ENCODE measurements at places on chromosomes 6 and 20.

DNA sequence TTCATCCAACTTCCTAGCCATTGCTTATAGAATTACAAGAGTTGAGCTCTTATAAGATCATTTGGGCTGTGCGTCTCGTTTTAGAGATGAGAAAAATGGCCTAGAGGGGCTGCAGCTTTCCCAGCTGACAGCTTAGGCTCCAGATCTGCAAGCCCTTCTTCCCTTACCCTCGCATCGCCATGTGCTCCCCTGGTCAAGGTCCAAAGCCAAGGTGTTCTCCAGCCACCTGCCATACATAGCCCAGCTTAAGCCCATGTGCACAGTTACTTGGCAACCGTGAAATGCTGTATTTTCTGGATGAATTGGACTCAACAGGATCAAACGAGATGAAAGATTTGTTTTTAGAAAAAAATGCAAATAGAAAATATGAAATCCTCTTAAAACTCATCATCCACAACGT, 7.9 kb downstream of the MAP3K4 start:
- no peak for DNase-seq

DNA sequence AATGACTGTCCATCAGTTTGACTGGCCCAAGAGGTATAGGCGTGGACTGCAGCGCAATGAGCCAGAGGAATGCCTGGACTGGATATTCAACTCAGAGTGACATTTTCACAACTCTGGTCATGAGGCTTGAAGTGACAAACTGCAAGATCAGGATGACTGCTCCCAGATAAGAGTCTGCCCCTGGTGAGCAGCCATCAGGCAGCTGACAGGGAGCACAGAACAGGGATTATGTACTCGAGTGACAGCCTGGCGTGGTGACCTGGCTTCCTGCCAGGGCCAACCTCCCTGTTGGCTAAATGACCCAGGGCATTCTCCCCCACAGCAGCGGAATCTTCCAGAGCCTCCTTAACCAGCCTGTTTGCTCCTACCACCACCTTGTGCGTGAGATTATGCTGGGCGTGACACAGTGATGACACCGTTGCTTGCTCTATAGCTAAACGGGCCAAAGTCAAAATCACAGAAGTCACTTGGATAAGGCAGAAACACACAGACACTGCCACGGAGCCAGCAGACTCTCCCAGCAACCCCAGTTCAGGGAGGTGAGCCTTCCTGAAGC, 209.1 kb upstream of the JARID2 start:
- no peak for DNase-seq

DNA sequence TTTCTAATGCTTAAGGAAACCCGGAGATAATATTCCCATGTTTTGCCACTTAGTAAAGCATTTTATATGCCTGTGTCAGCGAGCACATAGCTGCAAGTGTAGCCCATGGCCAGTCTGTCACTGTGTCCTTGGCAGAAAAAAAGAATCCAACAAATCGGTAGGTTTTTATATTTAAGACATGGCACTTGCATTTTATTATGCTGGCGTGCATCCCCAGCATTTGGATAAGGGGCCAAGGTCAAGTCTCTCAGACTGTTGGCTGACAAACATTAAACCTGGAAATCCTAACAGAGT, 1.2 kb upstream of the ZNF184 start:
- no peak for DNase-seq

- DNase-seq = no peak
Observed at GRCh38 chr20:38034961-38035360, 1.4 kb downstream of the RPRD1B start.

GRCh38 chr6:166293731-166294584, 14.2 kb downstream of the PRR18 start:
- no peak for DNase-seq

GRCh38 chr6:136646377-136646776, 96.2 kb upstream of the MAP7 start:
- DNase-seq = no peak

GRCh38 chr20:58213121-58213520, 15.3 kb downstream of the ANKRD60 start:
- no peak for DNase-seq

DNA sequence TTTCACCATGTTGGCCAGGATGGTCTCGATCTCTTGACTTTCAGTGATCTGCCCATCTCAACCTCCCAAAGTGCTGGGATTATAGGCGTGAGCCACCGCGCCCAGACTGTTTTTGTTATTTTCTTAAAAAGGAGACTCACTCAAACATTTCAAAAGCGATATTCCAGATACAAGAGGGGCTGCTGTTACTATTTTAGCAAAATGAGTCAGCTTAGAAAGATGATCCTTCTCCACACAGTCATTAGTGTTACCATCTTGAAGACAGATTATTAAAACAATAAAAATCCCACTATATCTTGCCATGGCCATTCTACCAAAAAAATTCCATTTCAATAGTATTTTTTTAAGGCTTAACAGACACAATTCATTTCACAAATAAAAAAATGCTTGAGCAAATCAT, 102.8 kb downstream of the PREP start:
- DNase-seq = no peak

DNA sequence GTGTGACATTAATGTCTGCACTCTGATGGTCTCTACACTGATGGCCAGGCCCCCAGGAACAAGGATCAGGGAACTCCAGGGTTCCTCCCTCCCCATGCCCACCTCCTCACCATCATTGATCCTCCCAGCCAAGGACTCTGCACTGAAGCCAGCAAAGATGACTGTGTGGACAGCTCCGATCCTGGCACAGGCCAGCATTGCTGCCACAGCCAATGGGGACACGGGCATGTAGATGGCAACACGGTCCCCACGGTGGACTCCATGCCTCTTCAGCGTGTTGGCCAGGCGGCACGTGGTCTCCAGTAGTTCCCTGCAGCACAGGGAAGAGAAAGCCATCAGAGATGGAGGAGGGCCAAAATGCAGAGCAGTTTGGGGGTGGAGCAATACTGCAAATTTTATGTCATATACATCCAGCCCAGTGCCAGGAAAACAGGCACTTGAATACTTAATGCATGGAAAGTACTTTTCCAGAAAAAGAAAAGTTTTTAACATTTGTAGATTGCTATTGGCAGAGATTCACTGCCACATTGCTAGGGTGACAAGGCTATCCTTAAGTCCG, 27.2 kb downstream of the ACSS1 start:
- DNase-seq = no peak

GRCh38 chr20:58634521-58635278, 16.4 kb upstream of the STX16 start:
- DNase-seq = peak; percentile 38

DNA sequence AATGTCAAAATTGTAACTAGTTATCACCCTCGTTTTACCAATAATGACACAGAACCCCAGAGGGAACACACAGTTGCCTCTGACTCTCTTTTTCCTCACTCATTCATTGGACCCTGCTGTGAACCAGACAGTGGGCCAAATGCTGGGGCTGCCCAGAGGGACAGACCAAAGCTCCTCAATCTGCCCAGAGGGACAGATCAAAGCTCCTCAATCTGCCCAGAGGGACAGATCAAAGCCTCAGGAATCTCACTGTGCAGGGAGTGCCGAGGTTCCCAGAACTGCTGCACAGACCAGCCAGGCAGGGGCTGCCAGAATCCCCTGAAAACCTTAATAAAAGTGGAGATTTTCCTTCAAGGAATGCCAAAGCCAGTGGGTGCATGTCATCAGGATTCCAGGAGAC, 179.1 kb downstream of the SOD2 start:
- DNase-seq = no peak

DNA sequence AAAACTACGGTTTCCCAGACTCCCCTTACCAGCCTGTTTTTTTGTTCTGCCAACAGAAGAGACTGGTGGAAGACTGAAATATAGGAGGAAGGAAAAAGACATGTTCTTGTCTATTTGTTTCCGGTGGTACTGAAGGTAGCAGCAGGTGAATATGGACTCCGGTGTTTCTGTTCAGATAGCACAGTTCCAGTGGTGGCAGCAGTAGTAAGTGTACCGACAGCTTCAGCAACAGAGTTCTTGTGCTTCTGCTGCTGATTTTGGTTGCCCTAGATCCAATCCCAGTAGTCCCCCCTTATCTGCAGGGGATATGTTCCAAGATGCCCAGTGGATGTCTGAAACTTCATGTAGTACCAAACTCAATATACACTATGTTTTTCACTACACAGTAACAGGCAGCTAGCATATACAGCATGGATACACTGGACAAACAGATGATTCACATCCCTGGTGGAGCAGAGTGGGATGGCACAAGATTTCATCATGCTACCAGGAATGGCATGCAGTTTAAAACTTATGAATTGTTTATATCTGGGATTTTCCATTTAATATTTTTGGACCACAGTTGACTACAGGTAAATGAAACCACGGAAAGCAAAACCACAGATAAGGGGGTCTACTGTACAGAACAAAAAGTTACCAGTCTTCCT, 301.8 kb downstream of the BTBD9 start:
- DNase-seq = no peak

DNA sequence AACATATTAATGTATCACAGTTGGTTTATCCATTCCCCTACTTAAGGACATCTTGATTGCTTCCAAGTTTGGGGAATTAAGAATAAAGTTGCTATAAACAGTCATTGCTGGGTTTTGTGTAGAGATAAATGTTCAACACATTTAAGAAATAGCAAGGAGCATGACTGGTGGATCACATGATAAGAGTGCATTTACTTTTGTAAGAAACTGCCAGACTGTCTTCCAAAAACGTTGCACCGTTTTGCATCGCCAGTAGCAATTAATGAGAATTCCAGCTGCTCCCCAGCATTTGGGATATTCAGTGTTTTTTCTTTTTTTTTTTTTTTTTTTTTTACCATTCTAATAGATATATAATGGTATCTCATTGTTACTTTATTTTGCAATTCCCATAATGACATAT, 695.7 kb upstream of the GJE1 start:
- DNase-seq = no peak

- DNase-seq = no peak
Observed at GRCh38 chr6:56713254-56713672, 70.6 kb upstream of the DST start.

GRCh38 chr20:16257813-16258430, 315.3 kb downstream of the KIF16B start:
- no peak for DNase-seq

DNA sequence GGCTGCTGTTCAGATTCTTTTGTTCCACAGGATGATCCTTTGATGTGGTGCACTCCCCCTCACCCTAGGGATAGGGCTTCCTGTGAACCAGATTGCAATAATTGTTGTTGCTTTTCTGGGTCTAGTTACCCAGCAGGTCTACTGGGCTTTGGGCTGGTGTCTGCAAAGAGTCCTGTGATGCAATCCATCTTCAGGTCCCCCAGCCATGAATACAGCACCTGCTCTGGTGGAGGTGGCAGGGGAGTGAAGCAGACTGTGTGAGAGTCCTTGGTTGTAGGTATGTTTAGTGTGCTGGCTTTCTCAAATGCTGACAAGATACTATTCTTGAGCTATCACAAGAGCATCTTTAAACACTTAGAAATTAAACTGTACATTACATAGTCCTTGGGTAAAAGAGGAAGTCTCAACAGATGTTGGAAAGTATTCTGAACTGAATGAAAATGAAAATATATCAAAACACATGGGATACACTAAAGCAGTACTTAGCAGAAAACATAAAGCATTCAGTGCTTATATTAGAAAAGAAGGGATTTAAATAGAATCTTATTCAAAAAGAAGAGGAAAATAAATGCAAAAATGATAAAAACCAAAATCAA, 49.1 kb upstream of the CCR6 start:
- DNase-seq = no peak

- no peak for DNase-seq
Observed at GRCh38 chr20:9482180-9482579, 32.2 kb upstream of the LAMP5 start.

DNA sequence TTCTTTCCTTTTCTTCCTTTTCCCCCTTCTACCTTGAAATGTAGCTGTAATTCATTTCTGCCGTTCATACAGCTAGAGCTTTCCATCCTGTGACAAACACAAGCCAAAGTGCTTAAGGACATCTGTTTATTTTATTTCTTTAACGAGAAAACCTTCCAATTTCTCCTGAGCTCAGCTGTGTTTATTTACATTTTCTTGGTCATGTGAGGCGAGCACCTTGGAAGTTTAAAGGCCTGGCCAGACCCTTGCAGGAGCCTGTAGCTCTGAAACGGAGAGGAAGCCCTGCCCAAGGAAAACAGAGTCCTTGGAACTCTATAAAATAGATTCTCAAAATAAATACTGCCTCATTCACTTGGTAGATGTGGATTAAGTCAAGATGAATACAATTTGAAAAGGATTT, 223.1 kb downstream of the EYA2 start:
- no peak for DNase-seq

GRCh38 chr20:47048054-47048453, 153.4 kb downstream of the EYA2 start:
- no peak for DNase-seq

DNA sequence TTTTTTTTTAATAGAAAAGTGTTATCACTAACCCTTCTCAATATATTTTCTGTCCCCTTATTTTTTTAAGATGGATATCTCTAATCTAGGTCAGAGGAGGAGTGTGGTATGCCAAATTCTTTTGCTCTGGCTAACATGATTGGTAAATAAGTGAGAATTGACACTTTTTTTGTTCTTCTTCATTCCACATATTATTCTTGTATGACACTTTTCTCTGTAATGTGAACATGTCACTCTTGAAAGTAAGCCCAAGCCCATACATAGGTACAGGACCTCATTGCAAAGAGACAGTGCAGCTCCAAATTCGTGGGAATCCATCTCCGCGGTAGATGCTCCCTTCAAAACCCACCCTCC, 142.5 kb upstream of the TCF21 start:
- DNase-seq = no peak

DNA sequence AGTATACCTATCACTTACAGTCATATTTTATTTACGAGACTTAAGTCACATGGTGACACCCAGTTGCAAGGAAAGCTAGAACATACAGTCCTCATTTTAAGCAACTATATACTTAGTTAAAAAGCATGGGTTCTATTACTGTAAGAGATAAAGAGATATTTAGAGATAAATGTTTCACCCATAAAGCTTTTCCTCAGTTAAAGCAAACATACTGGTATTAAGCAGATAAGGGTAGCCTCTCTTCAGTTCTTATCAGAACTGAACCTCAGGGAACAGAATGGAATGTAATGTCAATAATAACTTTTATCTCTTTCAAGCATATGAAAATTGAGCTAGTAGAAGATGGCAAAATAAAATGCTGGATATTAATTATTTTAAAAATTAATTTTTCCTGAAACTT, 9.9 kb upstream of the ASCC3 start:
- no peak for DNase-seq

- no peak for DNase-seq
Observed at GRCh38 chr6:29710281-29710941, 12.8 kb upstream of the HLA-F start.

DNA sequence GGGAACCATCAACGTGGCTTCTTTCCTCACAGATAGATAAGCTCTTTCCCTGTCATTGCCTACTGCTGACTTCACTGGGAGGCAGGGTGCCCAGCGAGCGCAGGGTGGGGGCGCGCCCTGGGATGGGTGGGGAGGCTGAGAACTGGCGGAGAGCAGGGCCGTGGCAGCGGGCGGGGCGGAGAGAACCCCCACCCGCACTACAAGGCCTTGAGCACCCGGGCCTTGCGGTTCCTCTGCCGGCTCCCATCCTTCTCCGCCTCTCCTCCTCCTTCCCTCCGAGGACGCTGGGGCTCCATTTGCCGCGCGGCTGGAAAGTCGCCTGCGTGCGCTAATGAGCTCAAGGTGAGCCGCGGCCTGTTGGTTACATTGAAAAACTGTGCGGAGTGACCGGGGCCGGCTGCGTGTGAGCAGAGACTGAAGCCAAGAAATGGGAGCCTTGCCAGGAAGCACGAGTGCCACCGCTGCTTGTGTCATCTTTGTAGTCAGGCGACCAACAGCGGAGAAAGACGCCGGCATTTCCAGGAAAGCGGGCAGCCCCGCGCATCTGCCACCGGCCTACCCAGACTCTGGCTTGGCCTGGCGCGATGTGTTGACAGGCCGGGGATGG, 963.5 kb upstream of the SLC35B3 start:
- DNase-seq = no peak
